Non-pigmented ciliary epithelial cell (primary cell): ENCODE measurements at places on chromosomes 2 and 18.

- DNase-seq = no peak
These were observed 17.7 kb downstream of the PDIA6 start for GRCh38 chr2:10794876-10795275.

GRCh38 chr18:79355433-79356335 lies 40.0 kb upstream of the NFATC1 start:
- DNase-seq = no peak

- no peak for DNase-seq
These were observed 479 bp downstream of the SCN9A start for GRCh38 chr2:166375195-166375735.

DNA sequence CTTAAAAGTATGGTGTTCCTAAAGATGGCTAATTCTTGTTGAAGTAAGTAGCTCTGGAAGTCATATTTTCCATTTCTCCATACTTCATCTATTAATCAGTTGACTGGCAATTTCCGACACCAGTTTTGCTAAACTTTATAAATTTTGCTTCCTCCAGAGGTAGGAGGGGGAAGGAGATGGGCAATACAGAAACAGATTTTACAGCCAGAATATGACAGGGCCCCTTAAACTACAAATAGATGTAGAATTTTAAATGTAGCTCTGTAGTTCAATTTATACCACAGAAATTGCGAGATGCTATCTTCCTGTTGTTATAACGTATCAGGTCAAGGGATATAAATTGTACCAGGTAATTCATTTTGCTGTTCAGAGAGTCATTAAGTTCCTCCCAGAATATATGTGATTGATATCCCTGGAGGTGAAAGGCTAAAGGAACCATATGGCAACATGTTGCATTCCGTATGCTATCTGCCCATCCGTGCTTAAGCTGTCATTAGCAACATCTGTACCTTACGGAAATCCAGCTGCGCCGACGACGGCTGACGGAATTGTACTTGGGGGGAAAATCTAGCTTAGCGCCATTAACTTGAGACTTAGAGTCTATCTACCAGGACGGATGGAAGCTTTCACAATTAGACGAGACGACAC lies 8.4 kb upstream of the NR4A2 start:
- DNase-seq = no peak

- DNase-seq = no peak
These were observed 323.9 kb downstream of the XIRP2 start for GRCh38 chr2:167212014-167212648.

DNA sequence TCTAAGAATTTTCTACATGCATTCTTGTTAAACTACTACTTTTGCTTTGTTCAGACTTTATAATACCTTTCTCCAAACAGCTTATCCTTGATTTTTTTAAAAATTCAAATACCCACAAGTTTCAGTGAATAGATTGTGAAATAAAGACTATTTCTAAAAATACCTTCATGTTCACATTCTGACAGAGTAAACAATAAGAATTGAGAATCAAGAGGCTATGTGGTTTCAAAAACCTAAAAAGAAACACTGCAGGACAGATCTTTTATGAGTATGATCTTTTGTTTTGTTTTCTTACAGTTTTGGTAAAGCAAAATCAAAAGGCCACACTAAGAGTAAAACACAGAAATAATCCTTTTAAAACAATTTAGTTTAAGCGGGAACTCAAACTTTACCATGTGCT lies 21.2 kb downstream of the ALS2 start:
- DNase-seq = no peak

GRCh38 chr18:12336887-12337286 lies 28.8 kb downstream of the TUBB6 start:
- peak; percentile 55 for DNase-seq

- no peak for DNase-seq
These were observed 23.5 kb downstream of the TNS1 start for GRCh38 chr2:217979151-217979811.

DNA sequence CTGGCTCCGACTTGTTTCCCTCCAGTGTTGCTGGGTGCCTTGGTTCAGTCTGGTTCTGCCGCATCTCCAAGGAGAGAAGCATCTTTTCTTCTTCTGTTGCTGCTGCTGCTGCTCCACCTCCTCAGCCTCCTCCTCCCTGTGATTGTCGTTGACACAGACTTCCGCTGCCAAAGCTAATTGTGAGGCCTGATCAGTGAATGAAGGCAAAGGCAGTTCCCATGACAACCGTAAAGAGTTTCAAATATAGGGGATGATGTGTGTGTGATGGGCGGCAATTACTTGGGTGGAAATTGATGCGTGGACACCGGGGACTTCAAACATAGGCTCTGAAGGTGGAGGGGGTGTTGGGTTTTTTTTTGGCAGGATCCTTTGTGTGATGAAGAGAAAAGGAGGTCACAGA lies 13.7 kb downstream of the TET3 start:
- DNase-seq = no peak

GRCh38 chr18:46705521-46705920 lies 48.5 kb upstream of the LOXHD1 start:
- no peak for DNase-seq

- peak; percentile 89 for DNase-seq
These were observed 64.1 kb upstream of the ACVR1C start for GRCh38 chr2:157692768-157693167.

- no peak for DNase-seq
These were observed 113.9 kb downstream of the ANKRD44 start for GRCh38 chr2:197196541-197197180.

DNA sequence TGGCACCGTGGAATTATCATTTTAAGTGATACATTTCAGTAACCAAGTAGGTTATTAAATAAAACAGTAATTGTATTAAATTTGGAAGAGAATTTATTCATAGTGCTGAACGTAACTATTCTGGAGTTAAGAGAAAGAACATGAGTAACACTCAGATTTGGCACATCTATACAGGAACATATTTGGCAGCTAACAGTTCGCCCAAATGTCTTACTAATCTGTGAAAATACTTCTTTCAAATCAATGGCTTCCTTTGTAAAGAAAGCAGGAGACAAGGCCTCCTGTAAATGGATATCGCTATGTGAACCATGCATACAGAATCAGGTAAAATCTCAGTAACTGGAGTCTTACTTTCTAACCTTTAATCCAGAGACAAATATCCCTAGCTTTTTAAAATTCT lies 64.4 kb downstream of the ZNF516 start:
- no peak for DNase-seq

DNA sequence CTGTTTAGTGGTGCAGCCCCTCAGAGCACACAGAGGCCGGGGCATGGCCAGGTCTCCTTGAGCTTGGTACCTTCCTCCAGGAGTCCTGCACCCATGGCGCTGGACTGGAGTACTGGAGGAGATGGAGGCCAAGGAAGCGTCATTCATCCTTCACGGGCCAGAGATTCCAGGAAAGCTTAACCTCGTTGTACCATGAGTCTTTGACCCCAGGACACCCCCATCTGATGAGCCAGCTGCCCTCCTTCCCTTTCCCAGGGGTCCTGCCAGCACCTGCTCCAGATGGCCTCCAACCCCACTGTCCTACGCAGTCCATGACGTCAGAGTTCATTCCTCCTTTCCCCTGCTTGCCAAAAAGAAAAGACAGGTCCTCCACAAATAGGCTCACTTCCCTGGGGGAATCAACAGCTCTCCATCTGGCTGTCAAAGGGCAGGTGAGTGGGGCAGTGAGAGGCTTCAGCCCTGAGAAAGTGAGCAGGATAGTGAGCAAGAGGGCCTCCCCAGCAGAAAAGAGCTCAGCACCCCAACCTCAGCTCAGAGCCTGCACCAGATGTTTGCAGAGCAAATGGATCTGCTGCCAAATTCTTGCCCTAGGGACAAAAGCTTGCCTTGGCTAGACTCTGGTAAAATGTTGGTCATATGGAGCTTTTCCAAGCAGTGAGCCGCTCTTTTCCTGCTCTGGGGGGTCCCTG lies 4.5 kb upstream of the NPPC start:
- DNase-seq = no peak

DNA sequence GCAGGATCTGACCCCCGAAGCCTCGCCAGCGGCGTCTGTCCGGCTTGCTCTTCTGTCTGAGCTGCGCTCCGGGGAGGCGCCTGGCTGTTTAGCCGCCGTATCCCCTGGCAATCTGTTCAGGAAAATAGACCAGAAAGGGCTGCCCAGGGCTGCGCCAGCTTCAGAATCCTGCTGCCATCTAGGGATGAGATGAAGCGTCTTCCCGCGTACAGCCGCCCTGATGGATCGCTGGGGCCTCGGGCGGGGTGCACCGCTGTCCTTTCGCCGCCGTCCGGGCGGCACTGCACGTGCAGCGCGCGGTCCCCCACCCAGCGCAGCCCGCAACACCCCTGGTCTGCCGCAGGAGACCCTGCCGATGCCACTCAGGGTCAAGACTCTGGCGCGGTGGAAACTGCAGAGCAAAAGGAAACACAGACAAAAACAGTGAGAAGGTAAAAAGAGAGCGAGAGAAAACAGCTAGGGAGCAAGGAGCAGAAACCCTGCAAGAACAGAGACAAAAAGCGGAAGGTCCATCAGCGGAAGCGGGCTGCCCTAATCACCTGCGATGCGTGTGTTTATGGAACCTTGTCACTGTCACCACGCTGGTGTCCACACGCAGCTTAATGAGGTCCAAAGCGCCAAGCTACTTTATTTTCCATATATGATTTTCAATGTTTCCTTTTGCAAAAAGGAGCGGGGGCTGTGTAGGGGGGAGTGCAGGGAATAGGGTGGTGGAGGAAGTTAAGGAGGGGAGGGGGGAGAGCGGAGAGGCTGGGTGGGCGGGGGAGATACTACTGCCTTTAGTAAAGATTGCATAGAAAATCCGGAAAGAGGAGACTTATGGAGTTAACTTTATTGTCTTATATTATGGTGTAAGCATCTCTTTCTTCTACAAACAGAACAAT lies 2113.3 kb upstream of the PIK3C3 start:
- DNase-seq = peak; percentile 36

GRCh38 chr2:241748468-241749256 lies 14.2 kb downstream of the D2HGDH start:
- DNase-seq = no peak

DNA sequence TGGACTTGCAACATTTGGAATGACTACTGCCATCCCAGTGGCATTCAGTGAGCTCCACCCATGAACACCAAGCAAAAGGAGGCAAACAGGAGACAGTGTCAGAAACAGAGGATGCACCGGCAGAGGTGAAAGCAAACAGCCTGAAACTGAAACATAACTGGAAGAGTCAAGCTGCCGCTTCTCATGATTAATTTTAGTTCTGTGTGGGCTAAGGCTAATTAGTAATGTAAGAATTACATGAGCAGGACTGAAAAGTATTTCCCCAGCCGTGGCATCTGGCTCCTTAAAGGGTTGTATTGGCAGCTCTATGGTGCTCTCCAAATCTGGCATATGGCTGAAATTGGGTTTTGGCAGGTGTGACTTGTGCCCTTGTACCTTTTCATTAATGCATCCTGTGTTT lies 1108.1 kb downstream of the TSN start:
- no peak for DNase-seq

DNA sequence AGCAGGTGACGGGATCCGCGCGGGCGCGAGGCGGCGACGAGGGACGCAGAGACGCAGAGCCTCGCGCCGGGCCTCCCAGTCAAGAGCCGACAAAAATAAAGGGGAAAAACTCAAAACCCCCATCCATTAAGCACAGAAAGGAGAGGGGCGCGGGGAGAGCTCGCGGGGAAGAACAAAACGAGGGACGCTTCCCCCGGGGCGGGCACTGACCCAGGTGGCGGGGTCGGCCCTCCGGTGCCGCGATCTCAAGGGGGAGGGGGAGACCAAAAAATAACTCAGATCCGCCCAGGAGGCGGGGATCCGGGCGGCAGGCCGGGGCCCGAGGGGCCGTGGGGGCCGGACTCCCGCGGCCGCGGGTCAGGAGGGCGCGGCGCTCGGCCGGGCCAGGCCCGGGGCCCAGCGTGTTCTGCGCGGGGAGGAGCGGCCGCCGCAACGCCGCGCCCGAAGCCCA lies 597 bp downstream of the RNF103 start:
- DNase-seq = no peak

- DNase-seq = no peak
These were observed 16.9 kb downstream of the DAW1 start for GRCh38 chr2:227888289-227888688.

- DNase-seq = no peak
These were observed 250.2 kb upstream of the REG3G start for GRCh38 chr2:78775291-78775690.
